ENCODE measurements at places on chromosomes 13 and 19.

DNA sequence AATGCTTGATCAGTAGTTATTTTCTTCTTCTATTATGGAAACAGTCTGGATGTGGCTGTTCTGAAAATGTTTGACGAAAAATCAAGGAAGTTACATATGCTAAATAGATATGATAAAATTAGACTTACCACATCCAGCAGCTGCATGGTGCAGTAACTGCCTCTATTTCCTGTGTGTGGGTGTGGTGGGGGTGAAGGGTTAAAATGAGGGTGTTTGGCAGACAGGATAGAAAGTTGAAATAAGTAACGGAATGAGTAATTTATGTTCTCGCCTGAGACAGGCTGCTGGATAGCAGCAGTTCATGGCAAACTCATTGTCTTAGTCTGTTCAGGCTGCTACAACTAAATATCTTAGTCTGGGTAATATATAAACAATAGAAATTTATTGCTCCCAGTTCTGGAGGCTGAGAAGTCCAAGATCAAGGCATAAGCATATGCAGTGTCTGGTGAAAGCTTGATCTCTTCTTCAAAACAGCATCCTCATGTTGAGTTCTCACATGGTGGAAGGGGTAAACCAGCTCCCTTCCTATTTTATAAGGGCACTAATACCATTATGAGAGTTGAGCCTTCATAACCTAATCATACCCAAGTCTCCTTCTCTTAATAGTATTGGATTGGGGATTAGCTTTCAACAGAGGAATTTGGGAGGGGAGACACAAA is 1248.9 kb downstream of the SLITRK5 start:
- DNase-seq, result no peak

GRCh38 chr19:10740798-10741197 is 22.9 kb downstream of the DNM2 start:
- DNase-seq, result no peak

DNA sequence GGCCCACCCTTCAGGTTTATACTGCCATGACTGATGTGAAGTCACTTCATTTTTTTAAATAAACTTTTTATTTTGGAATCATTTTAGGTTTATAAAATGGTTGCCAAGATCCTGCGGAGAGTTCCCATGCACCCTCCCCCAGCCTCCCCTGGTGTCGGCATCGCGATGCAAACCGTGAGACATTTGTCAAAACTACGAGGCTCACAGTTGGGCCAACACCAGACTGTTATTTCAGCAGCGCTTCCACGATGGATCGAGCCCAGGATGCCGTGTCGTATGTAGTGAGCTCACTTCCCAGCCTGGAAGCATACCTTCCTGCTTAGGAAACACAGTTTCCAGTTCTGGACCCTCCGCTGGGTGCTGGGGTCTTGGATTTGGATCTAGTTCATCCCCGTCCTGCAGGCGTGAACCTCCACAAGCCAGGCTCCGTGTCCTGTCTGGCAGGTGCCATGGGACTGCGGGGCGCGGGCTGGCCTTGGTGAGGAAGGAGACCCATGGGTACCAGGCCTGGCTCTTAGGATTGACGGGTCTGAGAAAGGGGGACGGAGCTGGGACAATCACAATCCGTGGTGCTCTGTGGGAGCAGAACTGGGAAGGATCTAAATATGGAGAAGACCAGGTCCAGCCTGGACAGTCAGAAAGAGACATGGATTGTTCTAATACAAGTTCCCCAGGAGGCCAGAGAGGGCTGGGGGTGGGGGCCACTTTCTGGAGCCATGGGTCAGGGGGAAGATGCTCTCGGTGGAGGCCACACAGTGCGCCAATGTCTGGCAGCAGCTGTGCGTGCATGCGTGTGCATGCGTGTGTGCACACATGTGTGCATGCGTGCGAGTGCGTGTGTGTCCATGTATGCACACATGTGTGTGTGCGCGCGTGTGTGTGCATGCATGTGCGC is 2.4 kb upstream of the SBK2 start:
- no peak for DNase-seq

- no peak for DNase-seq
Measured at GRCh38 chr13:77781808-77782207, 84.3 kb downstream of the SLAIN1 start.

DNA sequence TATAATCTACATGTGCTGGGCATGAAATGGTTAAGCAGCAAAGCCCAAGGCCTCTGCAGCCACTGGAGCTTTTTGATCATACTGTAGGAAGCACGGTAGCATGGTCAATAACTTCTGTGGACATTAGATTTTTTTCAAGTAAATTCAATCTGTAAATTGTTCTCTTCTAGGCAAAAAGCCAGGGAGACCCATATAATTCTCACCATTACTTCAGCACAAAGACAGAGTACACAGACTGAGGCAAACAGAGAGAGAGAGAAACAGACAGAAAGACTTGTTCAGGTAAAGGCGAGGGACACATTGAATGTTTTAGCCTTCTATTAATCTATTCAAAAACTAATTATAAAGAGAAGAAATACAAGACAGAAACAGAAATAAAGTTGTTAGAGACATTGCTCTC is 349.4 kb downstream of the RFC3 start:
- DNase-seq, result no peak

- peak; percentile 90 for DNase-seq
Measured at GRCh38 chr19:14614099-14614412, 31.2 kb downstream of the CLEC17A start.

DNA sequence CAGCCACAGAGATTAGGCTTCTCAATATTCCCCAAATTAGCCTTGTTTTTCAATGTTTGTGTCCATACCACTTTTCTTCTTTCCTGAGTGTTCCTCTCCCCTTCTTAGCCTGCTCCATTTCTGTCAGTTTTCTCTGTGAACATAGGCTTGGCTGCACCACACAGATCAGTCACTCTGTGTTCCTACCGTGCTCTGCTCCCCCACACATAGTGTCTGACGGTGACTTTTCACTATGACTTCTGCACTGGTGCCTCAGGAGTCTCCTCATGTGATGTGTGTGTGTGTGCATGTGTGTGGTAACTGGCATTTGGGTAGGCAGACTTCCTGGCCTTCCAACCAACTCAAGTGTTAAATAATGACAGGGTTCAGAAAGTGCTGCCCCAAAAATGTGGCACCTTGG is 47.9 kb upstream of the MYCBP2 start:
- DNase-seq, result no peak

DNA sequence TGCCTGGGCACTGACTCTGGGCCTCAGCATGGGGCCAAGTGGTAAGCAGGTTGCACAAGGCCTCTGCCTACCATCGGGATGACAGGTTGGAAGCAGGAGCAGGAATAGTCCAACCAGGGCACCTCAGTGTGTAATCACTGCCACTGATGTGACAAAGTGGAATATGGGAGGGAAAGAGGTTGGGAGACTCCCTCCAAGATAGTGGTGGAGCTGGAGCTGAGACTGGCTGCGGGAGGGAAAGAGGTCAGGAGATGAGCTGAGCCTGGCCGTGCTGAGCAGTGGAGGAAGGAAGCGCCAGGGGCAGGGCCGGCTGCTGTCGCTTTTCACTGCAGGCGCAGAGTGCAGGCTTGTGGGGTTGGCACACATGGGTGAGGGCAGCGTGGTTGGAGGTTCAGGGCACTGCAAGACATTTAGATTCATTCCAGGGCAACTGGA is 6.8 kb downstream of the UPF3A start:
- DNase-seq, result no peak

DNA sequence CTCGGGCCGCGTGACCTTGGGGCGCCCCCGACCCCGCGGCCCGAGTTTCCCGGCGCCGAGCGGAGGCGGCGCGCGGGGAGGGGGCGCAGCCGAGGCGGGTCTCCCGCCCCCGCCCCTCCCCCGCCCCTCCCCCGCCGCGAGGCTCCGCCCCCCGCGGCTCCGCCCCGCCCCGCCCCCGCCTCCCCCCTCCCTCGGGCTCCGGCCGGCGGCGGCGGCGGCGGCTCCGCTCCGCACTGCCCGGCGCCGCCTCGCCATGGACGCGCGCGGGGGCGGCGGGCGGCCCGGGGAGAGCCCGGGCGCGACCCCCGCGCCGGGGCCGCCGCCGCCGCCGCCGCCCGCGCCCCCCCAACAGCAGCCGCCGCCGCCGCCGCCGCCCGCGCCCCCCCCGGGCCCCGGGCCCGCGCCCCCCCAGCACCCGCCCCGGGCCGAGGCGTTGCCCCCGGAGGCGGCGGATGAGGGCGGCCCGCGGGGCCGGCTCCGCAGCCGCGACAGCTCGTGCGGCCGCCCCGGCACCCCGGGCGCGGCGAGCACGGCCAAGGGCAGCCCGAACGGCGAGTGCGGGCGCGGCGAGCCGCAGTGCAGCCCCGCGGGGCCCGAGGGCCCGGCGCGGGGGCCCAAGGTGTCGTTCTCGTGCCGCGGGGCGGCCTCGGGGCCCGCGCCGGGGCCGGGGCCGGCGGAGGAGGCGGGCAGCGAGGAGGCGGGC is at the start of gene HCN2:
Gene HCN2 (plus strand): TSS at position 189 of the 703 bp plus-strand sequence. CDS start 65 bp downstream, at position 254.
- DNase-seq, result no peak

DNA sequence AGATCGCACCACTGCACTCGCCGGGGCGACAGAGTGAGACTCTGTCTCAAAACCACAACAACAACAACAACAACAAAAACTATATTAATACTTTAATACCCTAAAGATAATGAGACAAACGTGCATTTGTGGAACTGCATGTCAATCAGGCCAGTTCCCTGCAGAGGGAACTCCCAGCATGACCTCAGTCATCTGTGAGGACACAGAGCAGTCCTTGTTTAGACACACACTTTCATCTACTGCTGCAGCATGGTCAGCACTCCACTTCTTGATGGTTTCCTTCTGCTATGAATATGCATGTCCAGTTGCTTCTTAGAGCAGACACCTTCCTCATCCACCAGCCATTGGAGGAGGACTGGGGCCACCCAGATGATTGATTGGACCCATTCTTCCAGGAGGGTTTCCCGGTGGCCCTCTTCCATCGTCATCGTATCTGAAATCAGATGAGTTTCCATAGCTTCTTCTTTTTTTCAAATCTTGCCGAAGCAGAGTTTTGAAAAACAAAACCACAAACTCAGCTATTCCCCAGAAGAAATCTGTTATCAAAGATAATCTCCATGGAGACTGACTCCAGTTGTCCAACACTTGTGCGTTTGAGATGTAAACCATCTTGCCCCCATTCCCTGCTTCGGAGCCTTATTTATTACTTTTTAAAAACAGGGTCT is 26.5 kb downstream of the ZNF607 start:
- DNase-seq, result peak; percentile 3
